ENCODE measurements at places on chromosomes 12 and 14.

DNA sequence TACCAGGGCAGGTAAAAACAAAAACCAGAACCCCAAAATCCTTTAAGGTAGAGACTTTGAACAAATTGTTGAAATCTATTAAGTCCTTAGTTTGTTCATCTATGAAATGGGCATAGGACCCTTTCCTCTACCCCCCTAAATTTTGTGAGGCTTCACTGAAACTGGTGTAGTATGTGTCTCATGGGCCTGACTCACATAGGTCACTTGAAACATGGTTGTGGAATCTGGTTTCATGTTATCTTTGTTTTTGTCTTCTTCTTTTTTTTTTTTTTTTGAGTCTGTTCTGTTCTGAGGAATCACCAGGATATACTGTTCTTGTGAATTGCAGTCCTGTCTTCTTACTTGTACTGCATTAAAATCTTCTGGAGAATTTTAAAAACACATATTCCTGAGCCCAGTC, 202.2 kb downstream of the KTN1 start:
- DNase-seq, result no peak

DNA sequence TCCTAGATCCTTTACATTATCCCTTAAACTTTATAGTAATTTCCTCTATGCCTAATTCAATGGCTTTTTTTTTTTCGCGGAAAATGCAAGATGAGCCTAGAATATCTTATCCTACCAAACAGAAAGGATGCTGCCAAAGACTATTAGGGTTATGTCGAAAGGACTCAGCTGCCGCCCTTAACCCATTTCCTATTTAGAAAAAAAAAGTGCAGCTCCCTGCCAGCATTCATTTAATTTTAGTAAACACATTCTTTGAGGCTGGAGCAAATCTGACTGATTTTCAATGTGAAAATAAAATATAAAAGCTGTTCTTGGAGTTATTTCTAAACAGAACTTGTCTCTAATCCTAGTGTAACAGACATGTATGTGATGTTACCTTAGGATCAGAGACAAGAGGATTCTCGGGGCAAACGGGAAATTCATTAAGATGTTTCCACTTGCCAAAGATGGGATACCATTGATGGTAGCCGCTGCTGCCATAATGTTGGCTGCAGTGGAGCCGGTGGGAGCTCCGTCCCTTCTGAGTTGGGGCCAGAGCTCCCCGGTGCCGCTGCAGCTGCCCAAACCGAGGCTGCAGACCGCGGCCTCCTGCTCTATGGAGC, 8.2 kb upstream of the A2M start:
- DNase-seq, result no peak

- no peak for DNase-seq
These were observed 6.5 kb downstream of the HAL start for GRCh38 chr12:95989504-95990123.

- DNase-seq, result no peak
These were observed 44.1 kb upstream of the KCNJ8 start for GRCh38 chr12:21818627-21819026.

- DNase-seq, result no peak
These were observed 124.5 kb downstream of the PTCSC3 start for GRCh38 chr14:36052063-36052462.

DNA sequence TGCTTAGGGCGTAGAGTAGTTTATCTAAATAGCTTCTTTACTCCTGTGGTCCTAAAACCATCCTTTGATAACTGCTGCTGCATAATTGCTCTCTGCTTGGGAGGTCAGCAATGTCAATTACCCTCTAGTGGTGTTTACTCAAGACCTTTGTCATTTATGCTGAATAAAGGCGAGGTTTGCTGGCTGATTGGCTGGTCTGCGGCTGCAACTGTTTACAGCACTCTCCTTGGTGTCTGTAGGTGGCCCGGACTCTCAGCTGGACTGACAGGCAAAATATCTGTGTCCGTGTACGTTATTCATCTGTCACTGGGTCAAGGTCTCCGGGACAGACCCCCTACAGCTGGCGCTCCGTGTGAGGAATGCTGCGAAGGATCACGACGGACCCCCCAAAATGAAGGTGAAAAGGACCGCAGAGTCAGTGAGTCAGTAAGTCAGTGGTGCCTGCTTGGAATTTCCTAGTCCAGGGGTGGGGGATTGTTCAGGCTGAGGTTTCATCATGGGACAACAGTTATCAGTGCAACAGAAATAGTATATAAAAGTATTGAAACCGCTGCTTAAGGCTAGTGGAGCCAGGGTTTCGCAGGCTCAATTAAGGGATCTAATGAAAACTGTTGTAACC, 253.3 kb upstream of the DIO2 start:
- DNase-seq, result no peak

DNA sequence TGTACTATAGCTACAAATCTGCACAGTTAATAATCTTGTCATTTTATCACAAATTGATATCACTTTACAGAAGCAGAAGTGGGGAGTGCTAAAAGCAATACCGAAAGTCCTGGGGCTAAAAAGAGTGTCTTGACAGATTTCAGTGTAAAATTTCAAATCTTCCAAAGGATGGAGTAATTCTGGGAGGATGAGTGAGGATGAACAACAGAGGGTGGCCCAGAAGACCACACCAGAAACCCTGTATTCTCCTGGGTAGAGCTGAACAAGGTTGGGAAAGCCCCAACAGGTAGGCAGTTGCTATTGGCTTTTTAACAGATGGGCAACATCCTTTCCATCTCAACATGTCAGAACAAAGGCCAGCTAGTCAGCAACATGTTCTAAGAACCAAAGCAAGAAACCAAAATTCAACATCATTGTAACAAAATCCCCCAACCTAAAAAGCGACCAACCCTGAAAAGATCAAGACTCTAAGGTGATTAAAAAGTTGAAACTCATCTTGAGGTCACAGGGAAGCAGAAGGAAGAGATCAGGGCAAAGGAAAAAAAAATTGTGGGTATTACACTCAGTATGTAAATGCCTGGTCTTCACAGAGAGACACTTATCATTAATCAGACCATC, 38.8 kb downstream of the CBX5 start:
- no peak for DNase-seq

GRCh38 chr12:6036509-6036908, 88.0 kb downstream of the VWF start:
- no peak for DNase-seq

- no peak for DNase-seq
These were observed 5.5 kb upstream of the SLC15A5 start for GRCh38 chr12:16282978-16283377.

DNA sequence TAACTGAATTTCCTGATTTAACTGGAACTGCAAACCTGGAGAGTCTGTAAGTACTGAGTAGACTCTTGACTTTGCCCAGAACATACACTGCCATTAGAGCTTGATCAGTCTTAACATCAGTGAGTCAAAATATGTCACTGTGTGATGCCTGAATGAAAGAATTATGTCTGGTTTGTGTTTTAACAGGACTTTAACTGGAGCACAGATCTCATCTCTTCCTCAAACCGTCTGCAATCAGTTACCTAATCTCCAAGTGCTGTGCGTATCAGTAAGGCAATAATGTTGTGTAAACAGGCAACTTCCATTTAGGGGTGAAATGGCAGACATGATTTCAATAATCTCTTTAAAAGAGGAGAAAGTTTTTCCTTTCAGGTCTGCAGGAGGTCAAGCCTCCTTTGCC, 97.0 kb downstream of the ZFC3H1 start:
- no peak for DNase-seq

Measured in hematopoietic multipotent progenitor cell treated with erythropoietin and hydrocortisone succinate and interleukin-3 and kit ligand, for 8 days (in vitro differentiated cells).